ENCODE measurements at places on chromosomes 11 and 22.

DNA sequence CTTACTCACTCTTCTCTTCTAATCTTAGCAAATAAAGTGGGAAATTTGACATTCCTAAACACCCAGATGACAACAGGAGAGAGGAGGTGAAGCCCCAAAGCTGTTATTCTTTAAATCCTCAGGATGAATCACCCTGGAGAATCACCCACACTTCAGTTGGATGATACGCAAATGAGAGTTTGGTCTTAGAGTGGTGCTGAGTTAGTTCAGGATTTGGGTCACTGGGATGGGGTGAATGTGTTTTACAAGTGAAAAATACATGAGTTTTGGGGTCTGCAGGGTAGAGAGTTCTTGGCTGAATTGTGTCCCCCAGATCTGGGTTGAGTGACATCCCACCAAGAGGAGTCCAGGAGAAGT, 117.2 kb downstream of the GGTLC2 start:
- no peak for DNase-seq

DNA sequence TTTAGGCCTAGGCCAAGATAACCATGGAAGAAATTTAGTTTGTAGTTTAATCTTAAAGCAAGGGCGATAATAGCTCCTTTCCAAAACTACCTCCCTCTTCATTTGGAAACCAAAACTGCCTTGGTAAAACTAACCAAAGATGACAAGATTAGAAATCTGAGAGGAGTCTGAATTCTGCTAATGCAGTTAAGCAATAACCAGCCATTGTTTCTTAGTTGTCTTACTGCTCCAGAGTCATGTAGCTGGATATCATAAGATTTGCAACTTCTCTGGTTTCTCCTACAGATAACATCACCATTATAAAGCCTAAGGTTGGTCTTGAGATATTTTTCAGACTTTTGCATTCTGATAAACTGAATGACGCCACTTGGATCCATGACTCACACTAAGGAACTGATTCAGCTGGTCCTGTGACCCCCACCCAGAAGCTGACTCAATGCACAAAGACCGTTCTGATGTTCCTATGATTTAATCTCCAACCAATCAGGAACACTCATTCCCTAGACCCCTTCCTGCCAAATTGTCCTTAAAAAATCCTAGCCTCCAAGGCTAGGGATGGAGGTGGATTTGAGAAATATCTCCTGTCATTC, 200.8 kb downstream of the LUZP2 start:
- no peak for DNase-seq

DNA sequence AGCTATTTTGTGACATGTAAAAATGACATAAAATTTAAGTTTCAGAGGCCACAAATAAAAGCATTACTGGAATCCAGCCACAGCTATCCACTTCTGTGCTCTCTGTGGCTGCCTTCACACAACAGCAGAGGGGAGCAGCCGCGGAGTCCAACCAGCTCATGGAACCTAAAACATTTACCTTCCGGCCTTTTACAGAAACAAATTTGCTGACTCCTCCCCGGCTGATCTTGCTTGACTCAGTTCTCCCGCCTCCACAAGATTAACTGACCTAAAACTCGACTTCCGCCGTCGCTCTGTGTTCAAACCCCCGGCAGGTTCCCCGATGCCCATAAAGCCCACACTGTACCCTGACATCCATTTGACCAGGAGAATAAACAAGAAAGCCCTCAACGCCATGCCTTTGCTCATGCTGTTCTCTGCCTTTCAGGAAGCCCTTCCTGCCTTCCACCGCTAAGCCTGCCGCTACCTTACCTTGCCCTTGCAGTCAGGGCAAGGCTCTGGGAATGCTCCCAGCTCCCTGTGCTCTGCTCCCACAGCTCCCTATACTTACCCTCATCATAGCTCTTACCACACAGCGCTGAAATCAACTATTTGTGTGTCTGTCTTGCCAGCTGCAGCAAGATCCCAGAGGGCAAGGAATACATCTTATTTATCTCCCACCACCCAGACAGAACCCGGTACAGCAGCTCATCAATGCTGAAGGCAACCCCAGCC, 35.4 kb downstream of the MICAL3 start:
- DNase-seq: no peak

GRCh38 chr11:123611698-123612097, 42.7 kb downstream of the SCN3B start:
- no peak for DNase-seq

DNA sequence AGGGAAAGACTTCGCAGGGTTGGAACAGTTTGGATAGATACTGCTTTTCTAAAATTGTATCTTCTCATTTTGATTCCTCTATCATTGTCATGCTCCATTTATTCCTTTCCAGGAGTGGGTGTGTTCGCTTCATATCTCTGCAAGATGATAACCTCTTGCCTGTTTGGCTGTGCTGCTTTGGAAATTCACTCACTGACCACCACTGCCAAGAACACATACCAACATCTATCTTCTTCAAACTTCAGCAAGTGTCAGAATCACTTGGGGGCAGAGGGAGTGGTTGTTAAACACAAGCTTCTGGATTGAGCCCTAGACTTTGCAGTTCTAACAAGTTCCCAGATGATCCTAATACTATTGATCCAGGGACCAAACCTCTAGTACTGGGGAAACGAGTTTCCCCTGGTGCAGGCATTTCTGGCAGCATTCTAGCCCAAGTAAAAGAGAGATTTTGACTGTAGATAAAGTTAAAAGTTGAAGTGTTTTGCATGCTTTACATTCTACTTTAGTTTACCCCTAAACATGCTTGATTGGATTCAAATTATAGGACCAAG, 11.5 kb upstream of the DKK3 start:
- DNase-seq: no peak

GRCh38 chr11:76659672-76660532, 10.6 kb downstream of the LRRC32 start:
- DNase-seq: no peak

GRCh38 chr11:37905707-37906417, 1307.8 kb upstream of the RAG2 start:
- DNase-seq: no peak
